ENCODE measurements at places on chromosomes 1 and 21. TPM values are rescaled to one million over a fixed set of nuclear protein-coding genes. Genes with fewer than 3 reads are reported as not detected.

DNA sequence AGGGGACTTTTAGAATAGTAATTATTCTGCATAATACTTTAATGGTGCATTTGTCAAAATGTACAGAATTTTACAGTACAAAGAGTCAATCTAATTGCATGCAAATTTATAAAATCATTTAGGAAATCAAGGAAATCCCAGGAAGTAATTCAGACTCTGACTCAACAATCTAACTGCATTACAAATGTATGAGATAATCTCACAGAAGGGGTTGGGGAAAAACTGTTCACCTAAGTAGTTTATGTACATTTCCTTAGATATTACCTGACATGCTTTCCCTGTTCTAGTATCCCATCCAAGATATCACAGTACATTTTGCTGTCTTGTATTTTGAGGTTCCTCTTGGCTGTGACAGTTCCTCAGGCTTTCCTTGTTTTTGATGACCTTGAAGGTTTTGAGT, 4.7 kb downstream of the CRB1 start:
- DNase-seq: no peak

The LRRC38 gene
- total RNA-seq: not detected

The LCE1A gene
- total RNA-seq: not detected

DNA sequence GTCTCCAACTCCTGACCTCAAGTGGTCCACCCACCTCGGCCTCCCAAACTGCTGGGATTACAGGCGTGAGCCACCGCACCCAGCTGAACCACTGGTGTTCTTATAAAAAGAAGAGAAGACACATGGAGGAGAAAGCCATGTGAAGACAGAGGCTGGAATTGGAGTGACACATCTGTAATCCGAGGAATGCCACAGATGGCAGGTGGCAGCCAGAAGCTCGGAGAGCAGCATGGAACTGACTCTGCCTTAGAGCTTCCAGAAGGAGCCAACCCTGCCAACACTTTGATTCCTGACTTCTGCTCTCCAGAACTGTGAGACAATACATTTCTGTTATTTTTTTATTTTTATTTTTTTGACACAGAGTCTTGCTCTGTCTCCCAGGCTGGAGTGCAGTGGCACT, 59.0 kb upstream of the ATP2B4 start:
- no peak for DNase-seq

The EDARADD gene
- total RNA-seq: not detected

GRCh38 chr1:229068270-229068987, 202.5 kb upstream of the RAB4A start:
- DNase-seq: no peak

- DNase-seq: no peak
These were observed 239.0 kb upstream of the ZP4 start for GRCh38 chr1:238129677-238130076.

- no peak for DNase-seq
These were observed 42.0 kb upstream of the PADI2 start for GRCh38 chr1:17161137-17161740.

- DNase-seq: no peak
These were observed 309.5 kb downstream of the PCP4 start for GRCh38 chr21:40176724-40177123.

DNA sequence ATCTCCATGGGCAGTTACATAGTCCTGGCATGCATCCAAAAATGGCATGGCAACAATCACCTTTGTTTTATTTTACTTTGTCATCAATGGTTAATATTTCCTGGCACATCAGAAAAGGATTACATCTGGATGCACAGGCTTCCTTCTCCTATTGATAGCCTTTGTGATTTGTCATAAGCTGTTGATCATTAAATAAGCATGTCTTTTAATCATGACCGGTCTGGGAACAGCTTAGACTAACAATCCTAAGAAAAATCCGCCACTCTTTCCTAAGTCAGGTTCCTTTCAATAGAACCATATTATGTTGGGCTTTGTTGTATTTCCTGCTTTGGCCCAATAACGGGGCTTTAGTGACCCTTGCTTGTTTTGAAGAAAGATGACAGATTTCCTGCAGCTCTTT, 330.6 kb downstream of the DUSP10 start:
- DNase-seq: no peak

The NECTIN4 gene
- not detected for total RNA-seq

- DNase-seq: peak; percentile 20
These were observed 798 bp downstream of the ZBED6 start for GRCh38 chr1:203796236-203796605.

GRCh38 chr1:214566158-214567104, 15.0 kb upstream of the PTPN14 start:
- DNase-seq: peak; percentile 78

The CFAP45 gene
- 1.2 TPM for total RNA-seq

The CFAP107 gene
- not detected for total RNA-seq

The KRTAP10-10 gene
- total RNA-seq: not detected
